ENCODE measurements at places on chromosomes 12 and 14. TPM values are rescaled to one million over a fixed set of nuclear protein-coding genes. Genes with fewer than 3 reads are reported as not detected.

Gene EPYC
- not detected for total RNA-seq

Gene PPP1R36
- total RNA-seq: 10.7 TPM

Gene FOXG1
- total RNA-seq: not detected

Gene DNAJC22
- 40.2 TPM for total RNA-seq

Gene B4GALNT1
- 0.98 TPM for total RNA-seq

Gene NT5DC3
- 24.0 TPM for total RNA-seq

Gene PRMT5
- total RNA-seq: 63.9 TPM

Gene CACNA2D4
- 5.9 TPM for total RNA-seq

Gene PHC1
- total RNA-seq: 8.5 TPM

All from left colon (tissue), 2 donors.